ENCODE measurements at places on chromosomes 6 and 20. TPM values are rescaled to one million over a fixed set of nuclear protein-coding genes. Genes with fewer than 3 reads are reported as not detected.
A peak's percentile ranks its signal among the peaks of the same experiment; 100 is the strongest.

GRCh38 chr20:4613184-4613583, 108.5 kb upstream of the PRND start:
- peak overlapping the region; percentile 50 for H3K27ac ChIP-seq
- no peak overlapping the region for H3K4me3 ChIP-seq
- no peaks in the 10 kb centered on the region for H3K36me3 ChIP-seq
- H3K27me3 ChIP-seq, result no peaks in the 10 kb centered on the region
- DNase-seq, result peak; percentile 33

DNA sequence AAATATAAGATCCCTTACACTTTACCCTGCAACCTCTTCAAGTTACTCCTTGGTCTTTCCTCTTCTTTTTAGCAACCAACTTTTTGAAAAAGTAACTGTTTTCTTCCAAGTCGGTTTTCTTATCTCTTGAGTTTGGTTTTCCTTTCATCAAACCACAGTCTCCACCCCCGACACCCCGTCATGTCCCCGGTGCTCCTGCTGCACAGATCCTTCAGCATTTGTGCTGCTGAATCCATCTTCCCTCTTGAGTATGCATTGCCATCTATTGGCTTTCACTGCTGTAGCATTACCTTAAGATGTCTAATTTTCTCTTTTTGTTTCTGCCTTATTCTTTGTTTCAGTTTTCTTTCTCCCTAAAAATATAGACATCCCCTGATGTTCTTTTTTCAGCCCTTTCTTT, 11.9 kb upstream of the TNFRSF21 start:
- no peak overlapping the region for H3K27ac ChIP-seq
- peaks cover 7% of the 10 kb centered on the region for H3K27me3 ChIP-seq

DNAH8 gene
- not detected for total RNA-seq

TNFRSF6B gene
- total RNA-seq, result 0.27 TPM

SLC17A3 gene
- total RNA-seq, result not detected

Measured in HFFc6 (cell line).